ENCODE measurements at places on chromosomes 12 and 14.
A peak's percentile ranks its signal among the peaks of the same experiment; 100 is the strongest.

- no peak for DNase-seq
Measured at GRCh38 chr14:69648480-69649451, 37.4 kb downstream of the SUSD6 start.

DNA sequence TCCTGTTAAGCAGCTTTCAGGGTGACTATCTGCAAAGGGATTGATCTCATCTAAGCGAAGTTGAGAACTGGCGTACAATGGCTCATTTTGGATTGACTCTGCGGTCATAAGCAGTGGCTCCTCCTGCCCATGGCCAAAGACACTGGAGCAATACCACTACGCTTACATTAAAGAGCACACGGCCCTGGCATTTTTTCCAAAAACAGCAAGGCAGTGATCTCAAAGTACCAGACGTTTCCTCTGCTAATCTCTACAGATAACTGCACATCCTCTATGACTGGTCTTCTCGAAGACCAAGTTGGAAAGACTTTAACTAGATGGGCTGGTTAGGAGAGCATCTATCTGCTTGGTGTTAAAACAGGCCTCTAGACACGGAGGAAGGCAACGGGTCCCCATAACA, 2.7 kb downstream of the PITPNM2 start:
- no peak for DNase-seq

DNA sequence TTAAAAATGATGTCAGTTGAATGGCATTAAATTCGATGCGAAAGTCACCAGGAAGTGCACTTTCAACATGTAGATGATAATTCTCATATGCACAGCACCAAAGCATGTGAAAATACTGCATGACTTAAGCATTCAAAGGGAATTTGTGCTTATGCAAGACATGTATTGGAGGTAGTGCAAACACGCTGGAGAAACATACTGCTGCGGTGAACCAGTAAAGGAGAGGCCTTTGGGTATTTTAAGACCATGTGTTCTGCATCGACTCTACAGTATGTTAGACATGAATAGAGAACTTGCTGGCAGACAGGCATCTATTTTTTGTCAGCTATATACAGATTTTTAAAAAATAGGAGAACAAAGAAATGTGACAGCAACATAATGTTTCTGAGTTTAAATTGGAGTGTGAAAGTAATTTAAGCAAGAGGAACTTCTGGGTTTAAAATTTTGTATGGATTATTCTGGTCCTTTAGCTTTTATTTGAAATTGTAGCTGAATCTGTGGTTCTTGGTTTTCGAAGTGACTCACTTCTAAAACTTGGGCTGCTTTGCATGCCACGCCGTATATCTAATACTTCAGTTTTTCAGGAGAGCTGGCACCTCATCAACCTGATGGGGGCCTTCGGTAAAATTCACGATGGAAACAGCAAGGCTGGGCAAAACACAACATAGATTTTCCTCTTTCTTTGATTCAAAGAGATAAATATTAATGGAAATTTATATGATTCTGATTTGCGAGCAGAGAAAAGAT, 408.7 kb downstream of the APAF1 start:
- DNase-seq, result no peak

GRCh38 chr14:106277503-106277902, 751.1 kb downstream of the TMEM121 start:
- no peak for DNase-seq

DNA sequence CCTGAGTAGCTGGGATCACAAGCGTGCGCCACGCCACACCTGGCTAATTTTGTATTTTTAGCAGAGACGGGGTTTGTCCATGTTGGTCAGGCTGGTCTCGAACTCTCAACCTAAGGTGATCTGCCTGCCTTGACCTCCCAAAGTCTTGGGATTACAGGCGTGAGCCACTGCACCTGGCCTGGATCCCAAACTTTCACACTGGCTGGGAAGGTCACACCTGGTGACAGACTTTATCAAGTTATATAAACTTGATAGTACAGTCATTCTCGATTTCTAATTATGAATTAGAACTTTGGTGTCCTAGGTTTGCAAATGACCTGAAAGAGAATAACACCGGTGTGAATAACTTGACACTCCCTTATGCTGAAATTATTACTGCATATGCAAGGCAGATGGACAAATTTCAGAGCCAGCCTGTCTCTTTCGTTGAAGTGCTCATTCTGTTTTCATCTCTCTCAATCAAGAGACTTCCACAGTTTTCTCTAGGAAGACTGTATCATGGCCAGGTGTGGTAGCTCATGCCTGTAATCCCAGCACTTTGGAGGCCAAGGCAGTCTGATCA, 5.9 kb downstream of the PLBD1 start:
- no peak for DNase-seq

DNA sequence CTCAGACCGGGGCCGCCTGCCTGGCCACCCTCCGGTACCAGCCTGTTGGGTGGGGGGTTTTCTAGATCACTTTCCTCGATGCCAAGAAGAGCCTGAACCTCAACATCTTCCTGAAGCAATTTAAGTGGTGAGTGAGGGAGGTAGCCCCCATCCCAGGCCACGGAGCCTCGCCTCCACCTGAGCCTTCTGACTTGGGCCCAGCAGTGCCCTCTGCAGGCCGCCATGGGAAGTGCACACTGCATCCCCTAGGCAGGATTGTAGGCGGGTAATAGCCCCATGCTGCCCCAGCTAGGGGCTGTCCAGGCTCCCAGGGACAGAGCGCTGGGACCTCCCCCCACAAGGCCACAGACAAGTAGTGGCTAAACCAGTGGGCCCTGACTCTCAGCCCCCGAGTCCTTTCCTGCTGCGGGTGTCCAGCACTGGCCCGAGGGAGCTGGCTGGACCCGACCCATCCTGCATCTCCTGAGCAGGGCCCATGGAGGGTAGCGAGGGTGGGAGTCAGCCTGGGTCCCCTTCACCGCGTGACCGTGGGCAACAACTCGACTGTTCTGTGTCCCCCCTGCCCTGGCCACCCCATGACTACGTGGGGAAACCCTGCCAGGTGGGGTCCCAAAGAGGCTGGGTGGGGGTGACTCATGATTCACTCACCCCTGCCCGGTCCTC, 15.3 kb upstream of the ADSS1 start:
- DNase-seq, result peak; percentile 32

GRCh38 chr12:84079626-84080025, 833.0 kb downstream of the SLC6A15 start:
- DNase-seq, result no peak

GRCh38 chr14:78644824-78645559, 474.8 kb downstream of the NRXN3 start:
- no peak for DNase-seq

- no peak for DNase-seq
Measured at GRCh38 chr12:113186666-113187325, 1.3 kb downstream of the RITA1 start.

DNA sequence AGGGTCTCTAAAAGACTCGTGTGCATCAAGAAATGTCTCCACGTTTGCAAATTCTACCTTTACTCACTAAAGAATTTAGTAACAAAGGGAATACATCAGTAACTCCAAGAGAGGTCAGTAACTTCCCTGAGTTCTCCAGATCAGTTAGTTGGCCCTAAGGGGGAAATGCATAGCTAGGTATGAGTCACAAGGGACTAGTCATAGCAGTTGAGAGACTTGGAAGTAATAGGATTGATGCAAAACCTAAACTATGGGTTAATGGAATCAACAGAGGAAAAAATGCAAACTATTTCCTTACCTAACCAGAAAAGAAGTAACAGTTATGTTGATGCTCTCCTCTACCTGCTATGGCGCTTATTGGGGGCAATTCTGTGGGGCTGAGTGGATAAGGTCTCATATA, 148.8 kb upstream of the GARIN6 start:
- DNase-seq, result no peak

DNA sequence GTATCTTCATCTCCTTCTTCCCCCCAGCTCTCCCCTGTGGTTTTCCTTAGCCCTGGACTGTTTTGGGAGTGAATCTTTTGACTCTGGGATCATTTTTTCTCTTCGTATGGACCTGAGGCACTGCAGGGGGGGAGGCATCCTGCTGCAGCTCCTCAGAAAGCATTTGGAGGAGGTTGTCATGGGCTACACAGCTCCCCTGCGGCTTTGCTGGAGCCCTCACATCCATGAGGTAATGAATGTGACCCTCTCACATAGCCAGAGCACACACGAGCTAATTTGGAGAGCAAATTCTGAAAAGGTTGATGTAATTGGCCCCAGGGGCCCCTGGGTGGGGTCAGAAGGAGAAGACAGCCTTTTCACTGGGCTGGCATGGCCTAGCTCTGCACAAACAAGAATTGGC, 110.9 kb downstream of the PAH start:
- DNase-seq, result no peak

DNA sequence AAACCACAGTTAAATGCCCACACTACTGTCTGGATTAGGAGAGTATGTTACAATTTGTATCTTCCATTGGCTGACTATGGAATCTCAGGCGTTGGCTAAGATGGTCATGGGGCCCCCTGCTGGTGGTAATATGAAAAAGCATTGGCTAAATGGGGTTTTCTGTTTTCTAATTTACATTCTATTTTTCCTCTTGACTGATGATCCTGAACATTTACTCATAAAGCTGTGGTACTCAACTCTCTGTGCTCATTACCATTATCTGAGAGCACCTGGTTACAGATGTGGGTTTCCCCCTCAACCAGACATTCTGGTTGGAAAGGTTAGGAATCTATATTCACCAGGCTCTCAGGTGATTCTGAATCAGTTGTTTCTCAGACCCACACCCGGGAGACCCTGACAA, 64.8 kb downstream of the WSCD2 start:
- no peak for DNase-seq

DNA sequence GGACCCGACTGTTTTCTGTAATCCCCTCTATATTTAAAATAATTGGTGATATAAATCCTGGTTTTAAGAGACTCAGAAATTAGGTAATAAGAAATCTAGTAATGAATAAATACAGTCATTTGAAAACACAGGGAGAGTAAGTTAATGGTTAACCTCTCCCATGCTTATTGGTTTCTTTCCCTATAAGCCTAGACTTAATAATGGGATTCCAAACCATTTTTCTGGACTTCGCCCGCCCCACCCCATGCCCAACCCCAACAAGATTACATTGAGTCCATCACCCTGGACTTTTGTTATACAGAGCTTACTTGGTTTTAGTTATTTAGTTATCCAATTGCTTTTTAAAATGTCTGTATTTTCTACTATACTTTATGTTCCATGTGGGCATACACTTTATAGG, 98.7 kb downstream of the WIF1 start:
- no peak for DNase-seq

DNA sequence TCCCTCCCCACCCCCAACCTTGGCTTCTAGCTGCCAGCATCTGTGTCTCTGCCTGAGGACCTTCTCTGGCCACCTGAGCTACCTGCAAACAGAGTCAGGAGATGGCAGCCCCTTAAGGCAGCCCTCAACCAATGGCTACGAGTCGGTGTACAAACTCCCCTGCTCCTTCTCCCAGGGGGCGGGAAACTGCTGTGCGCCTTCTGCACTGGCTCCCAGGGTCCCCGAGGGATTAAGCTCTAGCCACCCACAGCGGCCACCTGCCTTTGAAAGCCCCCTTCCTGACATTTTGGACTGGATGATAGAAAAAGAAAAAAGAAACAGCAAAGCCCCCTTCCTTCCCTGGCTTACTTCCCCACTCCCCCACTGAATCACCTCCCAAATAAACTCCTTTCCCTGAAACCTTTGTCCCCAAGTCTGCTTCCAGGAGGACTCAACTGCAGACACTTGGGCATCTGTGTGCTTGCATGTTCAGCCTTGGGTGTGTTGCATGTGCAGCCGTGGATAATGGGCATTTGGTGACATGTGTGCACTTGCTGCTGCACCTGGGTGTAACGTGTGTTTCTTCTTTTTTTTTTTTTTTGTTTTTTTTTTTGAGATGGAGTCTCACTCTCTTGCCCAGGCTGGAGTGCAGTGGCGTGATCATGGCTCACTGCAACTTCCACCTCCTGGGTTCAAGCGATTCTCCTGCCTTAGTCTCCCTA, 6.0 kb downstream of the SDS start:
- no peak for DNase-seq

- peak; percentile 39 for DNase-seq
Measured at GRCh38 chr12:12837025-12837812, 24.1 kb downstream of the DDX47 start.

- DNase-seq, result no peak
Measured at GRCh38 chr14:96206461-96206860, 1.8 kb downstream of the BDKRB2 start.

DNA sequence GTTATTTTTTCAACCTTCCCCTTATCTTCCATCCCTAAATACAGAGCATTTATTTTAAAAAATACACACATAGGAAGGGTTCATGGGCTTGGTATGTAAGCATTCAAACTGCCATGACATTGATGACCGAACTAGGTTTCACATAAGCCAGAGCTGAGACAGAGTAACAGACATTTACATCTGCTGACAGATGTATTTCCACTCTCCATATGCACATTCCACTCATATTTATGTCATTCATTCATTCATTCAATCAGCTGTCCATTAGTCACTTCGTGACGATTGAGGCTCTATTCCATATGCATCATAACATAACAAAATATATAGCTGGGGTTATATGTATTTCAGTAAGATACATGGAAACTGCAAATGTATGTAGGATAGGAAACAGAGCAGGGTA, 145.5 kb upstream of the OTX2 start:
- no peak for DNase-seq

GRCh38 chr14:93035917-93036651, 79.6 kb downstream of the ITPK1 start:
- peak; percentile 17 for DNase-seq

DNA sequence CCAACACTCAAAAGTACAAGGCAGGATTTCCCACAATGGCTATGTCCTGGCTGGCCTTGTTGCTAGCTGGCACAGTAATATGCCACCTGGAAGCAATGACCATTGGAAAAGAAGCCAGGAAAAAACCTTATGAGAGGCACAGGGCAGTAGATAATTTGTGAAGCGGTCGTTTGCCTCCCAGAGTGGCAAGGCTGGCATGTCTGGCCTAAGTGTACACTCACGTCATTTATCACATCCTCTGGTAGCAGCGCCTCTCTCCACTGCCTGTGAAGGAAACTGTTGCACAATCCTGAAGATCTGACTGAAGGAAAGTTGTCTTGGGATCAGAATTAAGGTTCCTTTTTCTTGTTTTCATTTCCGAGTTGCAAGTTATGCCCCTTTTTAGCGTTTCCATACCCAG, 408.5 kb downstream of the ZFP36L1 start:
- no peak for DNase-seq

- DNase-seq, result no peak
Measured at GRCh38 chr14:97280526-97280925, 483.3 kb downstream of the VRK1 start.

GRCh38 chr12:95411057-95411456, 62.9 kb upstream of the METAP2 start:
- no peak for DNase-seq

GRCh38 chr12:132761032-132761920, at the start of gene ANKLE2:
ANKLE2 (minus strand) TSS chr12:132761832; CDS start chr12:132761798, 34 bp downstream.
- peak; percentile 39 for DNase-seq

DNA sequence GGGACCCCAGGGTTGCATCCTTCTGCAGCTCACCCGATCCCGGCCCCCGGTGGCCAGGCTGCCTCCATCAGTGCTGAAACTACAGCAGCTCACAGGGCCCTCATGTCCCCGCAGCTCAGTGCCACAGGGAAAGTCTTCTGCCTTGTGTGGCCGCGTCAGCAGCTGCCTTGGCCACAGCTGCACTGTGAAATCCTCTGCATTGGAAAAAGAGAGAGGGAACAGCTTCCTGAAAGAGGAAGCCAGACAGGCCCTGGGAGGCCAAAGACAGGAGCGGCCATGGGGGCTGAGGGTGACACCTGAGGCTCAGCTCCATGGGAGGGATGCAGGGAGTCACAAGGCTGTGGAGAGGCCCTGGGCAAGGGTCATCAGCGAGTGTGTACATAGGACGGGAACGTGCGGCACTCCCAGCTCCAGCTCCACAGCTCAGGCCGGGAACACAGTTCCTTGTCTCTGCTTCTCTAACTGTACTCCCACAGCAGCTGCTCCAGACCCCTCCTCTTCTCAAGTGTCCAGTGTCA, 32.7 kb downstream of the PARP2 start:
- DNase-seq, result no peak

- no peak for DNase-seq
Measured at GRCh38 chr12:5102806-5103205, 59.1 kb downstream of the KCNA5 start.
